ENCODE measurements at places on chromosomes 5 and 9. TPM values are rescaled to one million over a fixed set of nuclear protein-coding genes. Genes with fewer than 3 reads are reported as not detected.

The PCDHGA2 gene
- not detected for total RNA-seq

The SPATA31E1 gene
- not detected for total RNA-seq

The DIPK1B gene
- total RNA-seq: not detected

The ZFP2 gene
- 0.19 TPM for total RNA-seq

The CACNA1B gene
- total RNA-seq: not detected

The SUSD3 gene
- 40.1 TPM for total RNA-seq

The NFIB gene
- total RNA-seq: not detected

The LRRTM2 gene
- 0.02 TPM for total RNA-seq

The C5orf46 gene
- total RNA-seq: not detected

The FREM1 gene
- total RNA-seq: not detected

The LRSAM1 gene
- 25.5 TPM for total RNA-seq

The LCN9 gene
- not detected for total RNA-seq

The NR2F1 gene
- total RNA-seq: not detected

The ARHGEF28 gene
- not detected for total RNA-seq

The CDH9 gene
- total RNA-seq: not detected

The MARCOL gene
- not detected for total RNA-seq

The C5 gene
- 1.9 TPM for total RNA-seq

The SLIT3 gene
- not detected for total RNA-seq

The OR1J2 gene
- total RNA-seq: not detected

The ALDH1A1 gene
- not detected for total RNA-seq

The PCDHB13 gene
- not detected for total RNA-seq

The PCDHB6 gene
- not detected for total RNA-seq

The ADAMTS13 gene
- 2.6 TPM for total RNA-seq

The KIF4B gene
- 0.09 TPM for total RNA-seq

The TMEFF1 gene
- total RNA-seq: 0.49 TPM

The OSMR gene
- total RNA-seq: not detected

The SPATA31A6 gene
- not detected for total RNA-seq

The CSF1R gene
- not detected for total RNA-seq

The MLANA gene
- not detected for total RNA-seq

The COMMD10 gene
- total RNA-seq: 25.3 TPM

The TEK gene
- total RNA-seq: not detected

The TSTD2 gene
- 12.6 TPM for total RNA-seq
